Activated T-cell treated with anti-CD3 and anti-CD28 coated beads, Interleukin-2, amount 50 U/mL, for 24 hours (primary cell): ENCODE measurements at places on chromosomes 1 and 21.

- no peak for DNase-seq
These were observed 53.6 kb downstream of the KIF21B start for GRCh38 chr1:200969726-200970561.

DNA sequence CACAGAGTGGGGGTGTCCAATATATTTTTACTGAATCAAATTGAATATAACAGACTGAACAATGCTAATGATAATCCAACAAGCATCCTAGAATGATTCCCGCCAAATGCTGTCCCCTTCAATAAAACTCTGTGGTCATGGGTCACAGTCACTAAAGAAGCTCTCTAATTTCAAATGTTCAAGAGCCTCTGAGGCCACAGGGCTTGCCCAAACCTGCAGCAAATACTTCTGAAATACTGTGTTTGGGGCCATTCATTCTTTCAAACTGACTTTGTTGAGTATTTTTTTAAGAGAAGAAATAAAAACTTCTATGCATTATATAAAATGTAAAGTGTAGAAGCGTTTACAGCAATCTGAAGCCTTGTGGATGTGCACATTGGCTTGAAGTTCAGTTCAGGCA lies 7.6 kb upstream of the BEND5 start:
- no peak for DNase-seq

DNA sequence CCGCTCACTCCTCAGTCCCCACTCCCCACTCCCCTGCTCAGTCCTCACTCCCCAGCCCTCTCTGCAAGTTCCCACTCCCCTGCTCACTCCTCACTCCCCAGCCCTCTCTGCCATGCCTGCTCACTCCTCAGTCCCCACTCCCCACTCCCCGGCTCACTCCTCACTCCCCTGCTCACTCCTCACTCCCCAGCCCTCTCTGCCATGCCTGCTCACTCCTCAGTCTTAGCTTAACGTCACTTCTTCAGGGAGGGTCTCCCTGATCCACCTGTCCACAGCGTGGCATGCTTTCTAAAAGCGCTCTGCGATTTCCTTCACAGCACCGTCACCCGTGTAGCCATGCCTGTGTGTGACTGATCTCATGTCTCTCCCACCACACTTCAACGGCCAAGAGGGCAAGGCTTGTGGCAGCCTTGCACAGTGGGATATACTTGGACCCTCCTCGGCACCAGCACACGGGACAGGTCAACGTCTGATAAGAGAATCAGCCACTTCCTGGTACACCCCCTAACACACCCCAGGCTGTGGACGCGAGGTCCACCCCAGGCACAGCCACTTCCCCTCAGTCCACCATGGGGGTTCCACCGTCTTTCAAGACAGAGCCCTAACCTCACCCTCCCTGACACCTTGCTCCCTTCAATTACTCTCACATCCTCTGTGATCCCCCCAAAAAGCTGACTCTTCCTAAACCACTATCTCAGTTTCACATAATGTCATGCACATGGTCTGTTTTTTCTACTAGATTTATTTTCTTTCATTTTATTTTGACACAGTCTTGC lies 14.0 kb downstream of the PRDM15 start:
- no peak for DNase-seq

- DNase-seq: no peak
These were observed 510.3 kb upstream of the TMPRSS15 start for GRCh38 chr21:18913914-18914313.

DNA sequence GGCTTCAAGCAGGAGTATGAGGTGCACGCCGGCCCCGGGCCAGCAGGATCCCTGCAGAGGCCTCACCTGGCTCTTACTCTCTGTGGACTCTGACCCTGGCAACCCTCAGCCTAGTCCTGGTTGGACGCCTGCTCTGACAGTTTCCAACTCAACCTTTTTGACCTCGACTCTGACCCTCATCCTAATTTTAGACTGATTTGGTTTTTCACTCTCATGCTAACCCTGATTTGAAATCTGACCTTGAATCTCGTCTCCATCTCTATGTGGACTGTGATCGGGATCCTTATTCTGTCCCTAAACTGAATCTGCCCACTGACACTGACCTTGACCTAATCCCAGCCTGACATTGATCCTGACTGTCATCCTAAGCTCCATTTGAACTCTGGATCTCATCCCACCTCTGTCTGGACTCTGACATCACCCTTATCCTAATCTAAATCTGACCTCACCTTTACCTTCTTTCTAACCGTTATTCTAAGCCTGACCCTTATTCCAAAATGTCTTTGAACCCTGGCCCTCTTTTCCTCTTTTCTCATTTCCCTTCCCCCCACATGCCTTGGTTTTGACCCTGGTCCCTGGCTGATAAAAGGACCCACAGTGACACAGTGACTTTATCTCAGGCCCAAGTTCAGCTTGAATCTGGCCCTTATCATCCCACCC lies 67.8 kb downstream of the PTPRU start:
- no peak for DNase-seq

- no peak for DNase-seq
These were observed 96.0 kb downstream of the NOS1AP start for GRCh38 chr1:162165528-162165927.

DNA sequence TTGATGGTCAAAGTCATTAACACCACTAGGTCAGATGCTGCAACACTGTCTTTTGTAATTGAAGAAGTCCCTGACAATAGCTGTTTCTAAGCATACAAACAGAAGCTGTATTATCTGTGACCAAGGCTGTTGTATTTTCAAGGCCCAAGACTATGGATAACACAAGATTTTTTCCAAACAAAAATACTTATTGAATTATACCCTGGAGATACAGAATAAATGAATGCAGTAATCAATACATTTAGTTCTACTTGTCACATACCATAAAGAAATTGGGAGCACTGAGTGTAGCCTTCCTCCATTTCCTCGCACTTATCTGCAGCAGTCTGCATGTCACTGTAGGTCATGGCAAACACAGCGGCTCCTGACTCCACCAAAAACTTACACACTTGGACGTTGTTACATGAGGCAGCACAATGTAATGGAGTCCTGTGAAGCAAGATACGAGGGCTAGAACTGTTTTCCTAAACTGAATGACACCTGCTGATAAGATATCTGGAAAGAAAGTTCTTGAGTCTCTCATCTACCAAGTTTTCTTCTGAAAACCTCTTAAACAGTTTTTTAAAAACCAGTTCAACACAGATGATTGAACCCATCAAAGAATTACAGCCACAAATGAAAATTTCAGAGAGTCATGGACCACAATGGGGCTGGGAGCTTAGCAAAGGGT lies 56.9 kb downstream of the TP53BP2 start:
- no peak for DNase-seq

DNA sequence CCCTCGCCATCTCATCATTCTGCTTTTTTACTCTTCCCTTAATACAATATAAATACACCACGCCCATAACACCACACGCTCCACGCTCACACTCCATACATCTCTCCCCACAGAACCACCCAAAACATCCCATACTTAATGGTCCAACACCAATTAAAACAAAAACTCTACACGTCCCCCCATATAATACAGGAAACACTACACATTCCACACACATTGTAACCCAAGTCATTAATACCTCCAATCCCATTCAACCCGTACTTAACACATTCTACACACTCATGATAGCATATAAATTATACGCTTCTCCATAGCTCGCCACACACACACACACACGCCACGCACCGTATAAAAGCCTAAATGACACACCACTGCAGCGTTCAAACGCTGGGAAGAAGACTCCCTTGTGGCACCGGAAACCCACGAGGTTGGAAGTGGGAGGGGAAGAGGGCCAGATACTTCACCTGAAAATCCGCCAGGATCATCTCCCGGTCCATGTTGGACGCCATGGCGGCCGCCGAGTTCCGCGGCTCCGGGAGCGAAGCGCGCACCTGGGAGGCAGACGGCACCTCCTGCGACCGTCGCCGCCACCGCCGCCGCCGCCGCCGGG lies 659 bp downstream of the FAF1 start:
- DNase-seq: no peak

DNA sequence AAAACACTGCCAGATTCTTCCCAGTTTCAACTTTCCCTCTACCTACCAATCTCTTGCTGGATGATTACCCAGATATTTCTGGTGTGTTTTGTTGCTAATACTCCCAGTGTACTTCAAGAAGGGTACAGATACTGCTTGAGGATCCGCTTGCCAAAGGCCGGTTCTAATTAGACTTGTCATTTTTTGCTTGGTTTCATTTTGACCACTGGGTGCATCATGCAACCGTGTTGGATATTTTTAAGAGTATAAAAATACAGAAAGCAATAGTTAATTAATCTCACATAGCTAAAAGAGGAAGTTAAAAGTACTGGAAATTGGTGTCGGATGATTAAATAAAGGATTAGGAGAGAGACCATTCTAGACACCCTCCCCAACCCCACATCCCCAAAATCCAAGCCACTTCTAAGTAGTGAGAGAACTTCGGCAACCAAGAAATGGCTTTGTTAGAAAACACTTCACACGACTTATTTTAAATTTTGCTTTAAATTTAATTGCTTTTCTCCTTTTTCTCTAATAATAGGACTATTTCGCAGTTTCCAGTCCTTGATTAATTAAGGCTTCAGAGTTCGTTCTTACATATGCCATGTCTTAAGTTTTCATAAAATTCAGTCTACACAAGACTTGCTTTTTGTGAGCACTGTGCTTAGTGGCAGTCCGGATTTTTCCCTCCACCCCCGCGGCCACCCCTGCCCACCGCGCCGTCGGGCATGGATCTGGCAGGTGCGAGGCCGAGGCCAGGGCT lies 2.5 kb upstream of the CDKN2C start:
- DNase-seq: no peak

- no peak for DNase-seq
These were observed 9.6 kb upstream of the GPR37L1 start for GRCh38 chr1:202112859-202113689.

GRCh38 chr1:28494737-28495136 lies 11.1 kb upstream of the RCC1 start:
- DNase-seq: no peak

GRCh38 chr1:16172964-16173446 lies 17.1 kb upstream of the EPHA2 start:
- no peak for DNase-seq

DNA sequence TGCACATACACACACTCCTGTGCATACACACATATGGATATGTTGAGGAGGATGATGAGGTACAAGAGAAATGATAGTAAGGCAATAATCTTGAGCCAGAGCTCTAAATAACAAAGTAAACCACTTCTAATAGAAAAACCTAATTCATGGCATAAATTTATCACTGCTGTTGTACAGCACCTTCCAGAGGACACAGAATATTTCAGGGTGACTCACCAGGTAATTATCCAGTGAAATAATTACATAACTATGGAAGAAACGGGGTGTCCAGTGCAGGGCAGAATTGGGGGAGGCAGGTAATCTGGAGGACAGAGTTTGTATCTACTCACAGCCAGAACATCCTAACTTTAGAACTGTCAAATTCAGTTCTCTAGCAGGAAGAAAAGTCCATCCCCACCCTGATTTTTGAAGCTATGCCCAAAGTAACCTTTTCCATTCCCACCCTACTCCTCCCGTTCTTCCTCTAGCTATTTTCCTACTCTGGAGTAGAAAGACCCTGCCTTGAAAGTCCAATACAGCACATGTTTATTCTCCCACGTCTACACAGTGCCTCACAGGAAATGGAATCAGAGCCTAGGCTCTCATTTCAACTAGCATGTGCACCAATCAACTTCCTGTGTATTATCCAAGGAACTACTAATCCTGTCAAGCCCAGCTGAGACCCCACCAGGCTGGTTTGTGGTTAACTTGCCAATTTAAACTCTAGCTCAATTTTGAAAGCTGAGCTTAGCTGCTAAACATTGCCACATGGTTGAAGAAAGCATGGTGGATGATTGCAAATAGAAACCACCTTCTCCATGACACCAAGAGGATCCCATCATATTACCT lies 96.6 kb downstream of the PTPN14 start:
- no peak for DNase-seq

GRCh38 chr1:62241371-62242131 lies 46.9 kb downstream of the L1TD1 start:
- DNase-seq: no peak
